ENCODE measurements at places on chromosomes 5 and 9.

GRCh38 chr9:6714176-6714575, 43.6 kb upstream of the KDM4C start:
- DNase-seq: no peak

- no peak for DNase-seq
These were observed 115.3 kb downstream of the MARCHF11 start for GRCh38 chr5:16064135-16064893.

DNA sequence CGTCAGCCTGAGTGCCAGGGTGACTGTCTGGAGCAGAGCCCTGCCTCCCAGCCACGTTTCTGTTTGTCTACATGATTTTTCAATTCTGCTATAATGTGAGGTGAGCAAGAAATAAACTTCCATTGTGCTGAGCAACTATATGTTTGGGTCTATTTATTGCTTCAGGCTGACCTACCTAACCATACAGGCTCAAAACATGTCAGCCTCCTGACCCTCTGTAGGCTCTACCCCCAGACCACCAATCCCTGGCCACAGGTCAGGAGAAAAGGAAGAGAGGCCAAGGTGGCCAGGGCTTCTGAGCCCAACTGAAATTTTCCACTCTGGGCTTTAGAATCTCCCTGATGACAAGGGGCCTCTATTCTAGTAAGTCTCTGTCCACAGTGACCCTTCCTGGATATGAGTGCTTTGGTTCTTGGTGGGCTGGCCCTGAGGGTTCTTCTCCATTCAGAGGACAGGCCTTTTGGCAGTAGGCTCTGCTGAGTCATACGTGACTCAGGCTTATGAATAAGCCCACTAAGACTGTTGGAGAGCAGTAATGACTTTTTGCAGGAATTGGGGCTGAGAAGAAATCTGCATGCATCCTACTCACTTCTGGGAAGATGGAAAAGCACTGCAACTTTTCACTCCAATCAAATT, 117.2 kb upstream of the TBCA start:
- DNase-seq: no peak

GRCh38 chr5:143433670-143434069, 30.2 kb upstream of the NR3C1 start:
- no peak for DNase-seq

DNA sequence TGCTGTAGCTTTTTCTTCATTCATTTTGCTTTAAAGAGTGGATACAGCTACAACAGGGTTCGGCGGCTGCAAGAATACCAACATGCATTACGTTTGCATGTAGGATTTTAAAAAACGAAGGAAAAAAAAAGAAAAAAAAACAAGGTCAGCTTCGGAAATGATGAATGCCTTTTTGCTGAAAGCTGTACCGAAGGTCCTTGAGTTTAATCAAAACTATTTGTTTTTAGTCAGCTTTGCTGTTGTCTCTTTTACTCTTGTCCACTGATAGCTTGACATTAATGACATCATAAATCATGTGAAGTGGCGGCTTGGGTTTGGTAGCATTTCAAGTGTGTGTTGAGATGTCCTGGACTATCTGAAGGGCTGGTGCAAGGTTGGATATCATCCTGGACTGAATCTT, 779.1 kb downstream of the NR2F1-AS1 start:
- DNase-seq: no peak

- DNase-seq: no peak
These were observed 104.1 kb downstream of the TSSK1B start for GRCh38 chr5:113330533-113331208.

- DNase-seq: no peak
These were observed 123.4 kb downstream of the ZCCHC7 start for GRCh38 chr9:37243588-37244345.

DNA sequence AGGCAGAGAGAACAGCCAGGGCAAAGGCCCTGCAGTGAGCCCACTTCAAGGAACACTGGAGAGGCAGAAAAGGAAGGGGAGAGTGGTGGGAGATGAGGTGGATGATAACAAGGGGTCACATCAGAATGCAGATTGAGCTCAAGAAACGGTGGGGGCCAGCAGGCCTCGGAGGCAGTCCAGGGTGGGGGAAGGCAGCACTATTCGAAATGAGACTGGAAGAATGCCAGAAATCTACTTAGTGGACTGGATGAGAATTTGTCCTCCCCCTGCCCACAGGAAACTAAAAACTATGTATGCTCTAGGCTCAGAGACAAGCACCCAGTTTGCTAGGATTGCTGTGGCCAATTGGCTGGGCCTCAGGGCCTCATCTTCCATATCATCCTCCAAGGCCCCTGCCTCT, 148.7 kb downstream of the ADAMTS12 start:
- DNase-seq: no peak

- no peak for DNase-seq
These were observed 242.6 kb downstream of the DENND1A start for GRCh38 chr9:123687246-123687751.
